ENCODE measurements at places on chromosomes 2 and 18.

DNA sequence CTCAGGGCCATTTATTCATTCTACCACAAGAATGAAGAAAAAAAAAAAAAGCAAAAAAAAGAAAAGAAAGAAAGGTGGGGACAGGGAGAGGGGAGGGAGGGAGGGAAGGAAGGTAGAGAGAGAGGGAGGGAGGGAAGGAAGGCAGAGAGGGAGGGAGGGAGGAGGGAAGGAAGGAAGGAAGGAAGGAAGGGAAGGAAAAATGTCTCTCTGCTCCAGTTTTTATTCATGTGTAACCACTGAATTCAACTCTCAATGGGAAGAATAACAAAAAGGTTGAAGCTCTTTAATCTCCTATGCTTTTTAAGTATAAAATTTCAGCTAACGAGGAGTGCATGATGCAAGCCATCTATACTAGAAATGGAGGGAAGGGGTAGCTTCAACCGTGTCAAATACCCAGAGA is 287.3 kb downstream of the MREG start:
- no peak for DNase-seq

- no peak for DNase-seq
These were observed 9.8 kb upstream of the RPL31 start for GRCh38 chr2:100992262-100992661.

DNA sequence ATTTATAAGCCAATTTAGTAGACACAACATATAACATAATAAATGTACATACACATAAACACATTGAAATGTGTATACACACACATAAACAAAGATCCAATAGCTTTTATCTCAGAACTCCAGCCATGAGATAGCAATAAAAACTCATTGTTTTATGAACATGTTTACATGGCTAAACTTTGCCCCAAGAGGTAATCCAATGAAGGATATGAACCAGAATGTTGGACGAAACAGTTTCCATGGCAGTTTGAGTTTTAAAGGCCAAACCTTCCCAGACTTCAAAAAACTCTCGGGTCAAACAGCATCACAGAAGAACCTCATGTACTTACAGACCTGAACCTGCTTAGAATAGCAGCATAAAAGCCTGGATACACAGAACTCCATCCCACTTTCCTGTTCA is 97.2 kb upstream of the WDR75 start:
- DNase-seq: no peak

DNA sequence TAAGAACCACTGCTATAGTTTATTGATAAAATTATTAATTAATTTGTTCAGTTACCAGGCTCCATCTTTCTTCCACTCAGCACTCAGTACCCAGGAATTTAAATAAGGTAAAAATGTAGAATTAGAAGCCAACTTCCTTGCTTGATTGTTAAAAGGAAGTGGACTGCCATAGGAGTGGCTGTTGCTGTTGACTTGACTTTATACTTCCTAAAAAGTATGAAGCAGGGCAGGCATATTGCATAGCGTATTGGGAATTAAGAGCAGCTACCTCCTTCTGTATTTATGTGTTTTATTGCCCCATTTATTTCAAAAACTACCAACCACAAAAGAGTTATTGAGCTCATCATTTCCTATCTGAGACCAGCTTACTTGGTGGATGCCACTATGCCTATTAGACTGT is 27.9 kb downstream of the PSMD1 start:
- no peak for DNase-seq

- DNase-seq: no peak
These were observed 39.3 kb downstream of the THOC1 start for GRCh38 chr18:228586-228985.

DNA sequence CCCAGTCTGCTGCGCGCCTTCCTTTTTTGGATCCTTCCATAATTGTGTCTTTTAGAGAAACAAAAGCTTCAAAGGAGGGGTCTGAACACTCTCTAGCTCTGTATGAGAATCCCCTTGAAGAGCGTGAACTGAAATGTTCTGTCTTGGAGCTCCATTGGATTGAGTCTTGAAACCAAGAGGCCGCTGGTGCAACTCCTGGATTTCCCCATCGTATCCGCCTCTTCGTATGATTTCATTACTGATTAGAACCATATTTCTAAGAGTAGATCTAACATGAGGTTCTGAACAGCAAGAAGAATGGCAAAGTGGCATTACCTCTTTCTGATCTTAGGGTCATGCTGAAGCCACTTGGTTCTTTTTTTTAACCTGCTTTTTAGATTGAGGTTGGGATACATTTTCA is 31.4 kb upstream of the NRP2 start:
- DNase-seq: no peak

DNA sequence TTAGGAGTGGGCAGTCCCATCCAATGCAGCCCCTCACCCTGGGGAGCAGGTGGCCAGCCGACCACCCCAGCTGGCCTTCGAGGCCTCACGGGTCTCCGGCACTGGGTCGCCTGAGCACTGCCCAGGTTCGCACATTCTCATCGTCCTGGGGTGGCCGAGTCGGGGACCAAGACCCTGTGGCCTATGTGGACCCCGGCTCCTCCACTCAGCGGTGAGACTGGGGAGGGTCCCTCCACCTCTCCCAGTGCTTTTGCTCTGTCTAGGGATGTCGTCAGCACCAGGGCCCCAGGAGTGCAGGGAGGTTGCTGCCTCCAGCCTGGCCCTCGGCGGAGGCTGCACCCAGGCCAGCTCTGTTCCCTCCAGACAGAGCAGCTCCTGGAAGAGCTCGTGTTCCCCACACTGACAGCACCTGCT is 89.6 kb downstream of the TPO start:
- DNase-seq: no peak

GRCh38 chr18:25658476-25658875 is 306.5 kb upstream of the ZNF521 start:
- no peak for DNase-seq

DNA sequence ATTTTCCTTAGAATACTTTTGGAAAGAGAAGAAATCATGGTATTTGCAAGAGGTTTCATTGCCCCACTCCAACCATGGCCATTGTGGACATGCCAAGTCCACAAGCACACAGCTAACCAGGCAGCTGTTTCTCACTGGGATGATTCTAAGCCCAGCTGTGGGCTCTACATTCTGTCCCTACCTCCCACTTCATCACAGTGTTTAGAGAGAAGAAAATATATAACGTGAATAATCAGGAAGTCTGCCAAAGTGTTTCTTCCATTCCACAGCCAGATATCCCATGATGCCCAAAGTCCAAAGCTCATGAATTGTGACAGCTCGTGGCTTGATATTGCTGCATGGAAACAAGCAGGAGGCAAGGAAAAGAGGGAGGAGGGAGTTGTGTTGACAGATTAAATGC is 433.7 kb upstream of the GYPC start:
- no peak for DNase-seq

Data from activated CD4-positive, alpha-beta T cell treated with anti-CD3 and anti-CD28 coated beads, Interleukin-2, amount 50 U/mL, for 4 hours (primary cell).